ENCODE measurements at places on chromosomes 1 and 21. TPM values are rescaled to one million over a fixed set of nuclear protein-coding genes. Genes with fewer than 3 reads are reported as not detected.

Gene SPRR2B
- not detected for polyA plus RNA-seq

Gene PTPRC
- polyA plus RNA-seq, result 6.0 TPM

Gene CLCA1
- not detected for polyA plus RNA-seq

DNA sequence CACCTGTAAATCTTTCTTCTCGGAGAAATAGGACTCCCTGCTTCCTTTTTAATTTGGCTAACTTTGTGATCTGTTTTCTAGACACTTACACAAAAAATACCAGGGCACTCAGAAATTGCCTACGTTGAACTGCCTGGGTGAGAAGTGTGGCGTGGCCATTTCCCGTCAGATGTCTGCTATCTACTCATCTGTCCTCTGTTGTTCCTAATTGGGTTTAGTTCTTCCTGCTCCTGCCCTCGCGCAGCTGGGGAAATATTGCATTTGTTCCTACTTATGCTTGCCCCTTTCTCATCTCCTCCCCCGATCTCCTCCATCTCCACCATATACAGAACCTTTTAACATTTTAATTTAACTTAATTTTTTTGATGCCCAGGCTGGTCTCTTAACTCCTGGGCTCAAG, 55.1 kb downstream of the CD58 start:
- no peak for DNase-seq

DNA sequence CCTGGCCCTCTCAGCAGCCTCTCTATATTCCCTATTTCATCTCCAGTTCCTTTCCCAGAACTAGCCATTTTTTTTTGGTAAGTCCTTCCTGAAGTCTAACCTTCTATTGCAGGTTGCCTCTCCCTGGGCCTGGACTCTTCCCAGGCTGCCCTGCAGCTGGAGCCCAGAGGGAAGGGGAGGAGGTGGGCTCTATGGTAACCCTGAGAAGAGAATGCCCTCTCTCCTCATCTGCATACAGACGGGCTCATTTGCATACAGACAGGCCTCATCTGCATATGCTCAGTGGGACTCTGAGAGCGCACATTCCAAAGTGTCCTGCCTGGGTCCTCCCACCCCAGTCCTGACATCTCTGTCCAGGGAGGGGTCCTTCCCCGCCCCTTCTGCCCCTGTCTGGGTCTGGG, 32.7 kb downstream of the RHBG start:
- DNase-seq, result no peak

All from right renal pelvis (tissue), 4 donors.